ENCODE measurements at places on chromosomes 6 and 20.

DNA sequence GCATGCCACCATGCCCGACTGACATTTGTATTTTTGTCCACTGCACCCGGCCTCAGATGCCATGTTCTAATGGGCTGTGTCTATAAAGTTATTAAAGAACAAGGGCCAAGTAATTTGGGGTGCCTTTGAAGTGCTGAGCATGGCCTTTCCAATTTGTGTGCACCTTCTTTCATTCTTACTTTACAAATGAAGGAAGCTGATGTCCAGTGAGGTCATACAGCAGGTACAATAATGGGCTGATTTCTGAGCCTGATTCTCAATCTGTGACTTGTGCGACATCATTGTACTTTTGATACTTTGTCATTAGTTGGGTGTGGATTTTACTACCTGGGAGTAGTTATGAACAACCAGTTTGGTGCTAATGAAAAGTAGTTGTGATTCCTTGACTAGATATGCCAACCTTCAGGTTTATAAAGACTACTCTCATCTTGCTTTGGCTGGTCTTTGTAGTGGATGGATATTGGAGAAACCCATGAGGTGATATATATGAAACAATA, 94.3 kb downstream of the JARID2 start:
- DNase-seq, result no peak

- DNase-seq, result peak; percentile 84
Observed at GRCh38 chr6:112016320-112016719, 37.6 kb upstream of the CCN6 start.

DNA sequence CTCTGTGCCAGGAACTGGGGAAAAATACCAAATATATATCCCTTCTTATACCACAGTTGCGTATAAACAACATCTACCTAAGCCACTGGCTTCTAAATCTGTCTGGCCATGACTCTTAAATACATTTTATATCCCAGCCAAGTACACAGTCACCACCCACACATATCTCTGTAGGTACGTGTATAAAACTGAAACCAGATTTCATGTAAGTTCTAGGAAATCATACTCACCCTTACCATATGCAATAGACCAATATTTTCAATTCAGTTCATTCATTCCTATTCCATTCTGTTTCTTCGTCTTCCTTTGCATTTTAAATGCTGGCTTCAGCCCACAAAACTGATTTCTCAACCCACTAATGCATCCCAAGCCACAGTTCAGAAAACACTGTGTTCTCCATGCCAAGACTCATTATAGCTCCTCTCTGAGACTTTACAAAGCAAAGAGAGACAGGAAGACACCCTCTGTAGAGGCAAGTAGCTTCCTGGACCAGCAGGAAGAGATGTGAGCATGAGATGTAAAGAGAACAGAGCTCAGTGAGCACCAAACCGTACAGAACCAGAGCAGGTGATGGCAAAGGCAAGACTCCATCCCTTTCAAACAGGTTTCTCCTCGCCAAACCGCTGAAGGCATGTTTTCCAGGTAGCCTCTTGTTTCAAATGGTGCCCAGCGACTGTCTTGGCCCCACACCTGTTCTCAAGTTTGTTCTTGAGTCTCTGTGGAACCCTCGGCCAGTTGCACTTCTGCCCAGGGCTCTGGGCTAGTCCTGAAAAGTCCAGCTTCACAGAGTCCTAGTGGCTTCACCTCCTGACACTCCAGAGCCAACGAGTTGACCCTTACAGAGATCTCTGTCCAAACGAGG, 18.7 kb downstream of the FAM50B start:
- no peak for DNase-seq

DNA sequence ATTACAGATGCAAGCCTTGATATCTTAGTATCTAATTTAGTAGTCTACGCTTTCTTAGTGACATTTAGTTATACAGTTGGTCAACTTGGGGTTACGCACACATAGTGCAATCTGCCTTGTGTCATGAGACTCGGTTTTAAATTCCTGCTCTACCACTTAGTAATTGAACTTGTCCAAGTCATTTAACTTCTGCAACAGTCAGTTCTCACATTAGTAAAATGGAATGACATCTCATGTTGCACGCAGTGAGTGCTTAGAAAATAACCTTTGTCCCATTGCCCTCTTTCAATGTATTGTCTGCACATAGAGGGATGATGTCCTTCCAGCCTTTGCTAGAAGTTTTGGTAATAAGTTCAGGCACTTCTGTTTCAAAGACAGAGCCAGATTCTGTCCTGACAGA, 48.6 kb downstream of the TMEM170B start:
- no peak for DNase-seq

GRCh38 chr6:77425671-77426070, 37.6 kb downstream of the HTR1B start:
- no peak for DNase-seq

GRCh38 chr6:82260997-82261732, 13.6 kb upstream of the IBTK start:
- DNase-seq, result no peak

DNA sequence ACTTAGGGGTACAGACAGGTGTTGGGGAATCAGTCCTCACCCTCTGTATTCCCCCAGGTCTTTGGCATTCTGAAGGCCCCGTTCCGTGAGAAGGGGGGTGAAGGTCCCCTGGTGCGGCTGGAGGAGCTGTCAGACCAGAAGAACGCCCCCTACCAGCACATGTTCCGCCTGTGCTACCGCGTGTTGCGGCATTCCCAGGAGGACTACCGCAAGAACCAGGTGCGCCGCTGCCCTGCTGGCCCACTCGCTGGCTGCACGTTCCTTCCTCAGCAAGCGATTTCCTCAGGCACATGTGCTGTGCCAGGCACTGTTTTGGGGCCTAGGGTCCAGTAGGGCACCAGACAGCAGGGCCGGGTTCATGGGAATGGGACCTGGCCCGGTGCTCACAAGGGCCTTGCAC, 44.4 kb downstream of the UQCC2 start:
- no peak for DNase-seq

- DNase-seq, result no peak
Observed at GRCh38 chr6:90765895-90766294, 179.0 kb upstream of the MAP3K7 start.

DNA sequence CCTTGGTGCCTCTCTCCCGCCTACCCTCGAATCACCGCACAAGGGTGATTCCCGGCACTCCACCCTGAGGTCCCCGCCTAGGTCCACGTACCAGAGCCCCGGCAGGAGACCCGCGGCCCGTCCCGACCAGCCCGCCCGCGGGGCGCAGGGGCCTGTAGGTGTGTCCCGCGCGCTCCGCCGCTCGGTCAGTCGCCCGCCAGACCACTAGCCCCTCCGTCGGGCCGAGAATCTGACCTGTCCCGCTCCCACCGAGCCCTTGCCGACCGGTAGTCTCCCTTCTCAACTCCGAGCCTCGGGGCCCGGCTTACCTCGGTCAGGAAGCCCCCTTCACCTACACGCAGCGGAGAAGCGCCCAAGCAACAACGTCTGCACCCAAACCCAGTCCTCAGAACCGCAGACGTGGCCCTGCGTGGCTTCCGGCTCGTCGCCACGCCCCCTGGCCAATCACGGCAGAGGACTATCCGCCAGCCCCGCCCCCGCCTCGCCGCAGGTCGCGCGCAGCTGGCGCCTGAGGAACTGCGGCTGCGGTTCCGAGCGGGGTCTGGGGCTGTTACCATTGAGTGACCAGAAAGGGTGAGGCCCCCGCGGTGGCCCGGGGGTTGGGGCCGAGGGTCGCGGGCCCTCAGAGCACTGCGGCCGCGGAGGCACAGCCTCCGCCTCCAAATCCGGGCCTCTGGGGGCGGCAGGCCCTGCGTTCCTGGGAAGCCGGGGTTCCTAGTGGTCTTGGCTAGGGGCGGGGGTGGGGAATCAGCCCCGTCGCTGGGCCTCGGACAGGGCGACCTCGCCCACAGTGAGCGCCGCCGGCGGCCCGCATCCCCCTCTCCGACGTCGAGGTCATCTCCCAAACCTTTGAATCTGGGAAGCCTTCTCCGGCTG, at the start of the genes PGM3 and RWDD2A:
Gene PGM3 (minus strand): TSS at position 395 of the 876 bp plus-strand sequence. CDS start 2,253 bp downstream, outside the sequence.
Gene RWDD2A (plus strand): TSS at position 487 of the 876 bp plus-strand sequence. CDS start 1,095 bp downstream, outside the sequence.
- peak; percentile 90 for DNase-seq

DNA sequence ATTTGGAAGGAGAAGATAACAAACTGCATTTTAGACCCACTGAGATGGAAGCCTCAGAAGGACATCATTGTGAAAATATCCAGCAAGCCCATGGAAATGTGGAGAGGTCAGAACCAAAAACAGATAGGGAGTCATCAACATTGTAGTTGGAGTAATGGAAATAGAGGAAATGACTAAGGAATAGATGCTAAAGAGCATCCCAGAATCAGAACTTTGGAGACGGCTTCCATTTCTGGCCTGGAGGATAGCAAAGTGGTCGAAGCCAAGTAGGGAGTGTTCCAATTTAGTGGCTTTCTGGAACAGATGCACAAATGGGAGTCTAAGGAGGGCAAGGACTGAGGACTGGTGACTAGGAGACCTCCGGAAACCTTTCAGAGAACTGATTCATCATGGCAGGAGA, 3.6 kb downstream of the BEND6 start:
- no peak for DNase-seq

DNA sequence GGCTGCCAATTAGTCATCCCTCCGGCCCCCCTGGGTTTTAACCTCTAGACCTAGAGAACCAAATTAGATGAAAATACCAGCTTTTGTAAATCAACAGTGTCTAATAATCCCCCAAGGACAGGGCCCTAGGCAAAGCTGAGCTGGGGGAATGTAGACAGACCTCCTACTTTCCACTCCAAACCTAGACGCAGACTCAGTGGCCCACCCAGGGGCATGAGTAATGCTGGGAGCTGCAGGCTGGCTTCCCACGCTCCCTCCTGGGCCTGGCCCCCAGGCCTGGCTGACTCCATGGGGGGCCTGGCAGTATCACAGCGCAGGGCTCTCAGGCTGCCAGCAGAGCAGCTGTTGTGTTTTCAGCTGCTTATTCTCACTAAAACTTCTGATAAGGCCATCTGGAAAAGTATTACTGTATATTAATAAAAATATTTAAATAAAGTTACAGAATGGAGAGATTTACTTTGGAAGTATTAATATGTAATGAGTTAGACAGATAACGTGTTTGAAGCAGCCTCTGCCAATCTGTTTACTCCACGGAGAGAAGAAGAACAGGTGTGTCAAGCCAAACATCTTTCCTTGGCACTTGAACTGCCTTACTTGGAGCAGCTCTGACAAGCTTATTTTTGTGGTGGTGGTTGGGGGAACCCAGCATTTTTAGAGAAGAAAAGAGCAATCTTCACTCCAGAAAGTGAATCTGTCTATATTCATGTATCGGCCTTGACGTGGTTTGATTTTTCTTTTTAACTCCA, 144.0 kb upstream of the AGPAT4 start:
- DNase-seq, result no peak

- DNase-seq, result no peak
Observed at GRCh38 chr6:53960311-53960710, 150.9 kb upstream of the MLIP start.

- no peak for DNase-seq
Observed at GRCh38 chr20:60255866-60256265, 297.6 kb downstream of the CDH26 start.

GRCh38 chr6:113290684-113291083, 566.5 kb upstream of the MARCKS start:
- no peak for DNase-seq

GRCh38 chr20:5843054-5843592, 92.9 kb downstream of the SHLD1 start:
- DNase-seq, result no peak

DNA sequence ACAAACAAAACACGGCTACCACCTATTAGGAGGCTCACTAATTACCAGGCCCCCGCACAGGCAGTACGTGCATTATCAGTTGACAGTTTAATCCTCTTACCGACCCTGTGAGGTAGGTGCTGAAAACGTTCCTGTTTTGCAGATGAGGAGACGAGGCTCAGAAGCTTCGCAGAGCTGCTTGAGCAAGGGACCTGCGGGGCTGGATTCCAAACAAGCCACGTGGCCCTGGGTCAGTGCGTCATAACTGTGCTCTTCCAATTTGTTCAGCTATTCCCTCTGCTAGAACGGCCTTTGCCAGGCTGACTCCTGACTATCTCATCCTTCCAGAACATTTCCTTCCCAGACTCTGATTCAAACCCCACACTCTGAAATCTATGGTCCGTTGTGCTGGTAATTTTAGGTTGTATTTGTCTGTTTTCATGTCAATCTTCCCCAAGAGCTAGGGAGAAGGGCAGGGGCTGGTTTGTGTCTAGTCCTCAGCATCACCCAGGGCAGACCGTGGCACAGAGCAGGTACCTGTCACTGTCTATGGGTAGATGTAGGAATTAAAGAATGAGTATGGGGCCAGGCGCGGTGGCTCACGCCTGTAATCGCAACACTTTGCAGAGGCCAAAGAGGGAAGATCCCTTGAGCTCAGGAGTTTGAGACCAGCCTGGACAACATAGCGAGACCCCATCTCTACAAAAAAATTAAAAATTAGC, 28.8 kb upstream of the TLDC2 start:
- DNase-seq, result no peak

DNA sequence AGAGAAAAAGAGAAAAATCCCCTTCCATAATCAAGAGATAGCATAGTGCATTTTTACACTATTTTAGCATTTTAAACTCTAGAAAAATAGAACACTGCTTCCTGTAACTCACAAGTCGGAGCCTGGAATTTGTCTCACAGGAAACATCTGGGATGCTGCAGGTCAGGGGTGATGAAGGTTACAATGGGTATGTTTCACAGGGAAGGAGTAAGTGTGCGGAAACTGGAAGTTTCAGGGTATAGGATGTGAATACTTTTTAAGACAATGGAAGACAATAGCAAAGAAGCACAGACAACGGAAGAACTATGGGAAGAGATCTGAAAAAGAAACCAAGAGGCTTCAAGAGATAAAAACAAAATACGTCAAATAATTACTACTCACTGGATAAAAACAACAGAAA, 361.0 kb upstream of the MARCKS start:
- DNase-seq, result no peak

DNA sequence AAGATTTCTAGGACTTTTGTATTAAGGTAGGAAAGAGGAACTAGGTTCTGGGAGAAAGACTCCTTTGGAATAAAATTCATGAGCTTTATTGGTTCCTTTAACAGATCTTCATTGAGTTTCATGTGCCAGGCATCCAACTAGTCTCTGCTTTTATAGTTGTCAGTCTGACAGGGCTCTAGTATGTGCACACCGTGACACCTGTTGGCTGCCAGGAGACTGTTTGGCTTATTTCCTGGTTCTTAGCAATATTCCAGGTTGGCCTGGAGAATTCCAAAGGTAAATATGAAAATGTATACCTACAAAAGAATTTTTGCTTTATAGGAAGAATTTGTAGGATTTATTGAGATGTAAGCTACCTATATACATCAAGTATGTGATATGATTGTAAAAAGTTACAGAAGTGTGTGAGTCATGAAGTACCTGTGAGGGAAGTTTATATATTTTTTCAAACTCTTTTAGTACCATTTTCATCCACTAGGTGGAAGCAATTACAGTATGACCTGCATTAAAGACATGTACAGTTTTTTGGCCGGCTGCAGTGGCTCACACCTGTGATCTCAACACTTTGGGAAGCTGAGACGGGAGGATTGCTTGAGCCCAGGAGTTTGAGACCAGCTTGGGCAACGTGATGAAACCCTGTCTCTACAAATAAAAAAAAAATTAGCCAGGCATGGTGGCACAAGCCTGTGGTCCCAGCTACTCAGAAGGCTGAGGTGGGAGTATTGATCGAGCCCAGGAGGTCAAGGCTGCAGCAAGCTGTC, 35.2 kb downstream of the NDUFAF5 start:
- peak; percentile 16 for DNase-seq

GRCh38 chr6:164068527-164068926, 654.0 kb downstream of the QKI start:
- no peak for DNase-seq

- DNase-seq, result peak; percentile 34
Observed at GRCh38 chr6:16437984-16438383, 199.6 kb downstream of the GMPR start.

GRCh38 chr6:39664173-39664572, 61.0 kb downstream of the KIF6 start:
- no peak for DNase-seq

Measured in activated CD4-positive, alpha-beta T cell treated with anti-CD3 and anti-CD28 coated beads for 48 hours (primary cell).